ENCODE measurements at places on chromosomes 3 and 15.

- DNase-seq = no peak
These were observed 14.8 kb downstream of the TARS3 start for GRCh38 chr15:101709466-101709865.

- no peak for DNase-seq
These were observed 20.2 kb downstream of the USF3 start for GRCh38 chr3:113676261-113676660.

DNA sequence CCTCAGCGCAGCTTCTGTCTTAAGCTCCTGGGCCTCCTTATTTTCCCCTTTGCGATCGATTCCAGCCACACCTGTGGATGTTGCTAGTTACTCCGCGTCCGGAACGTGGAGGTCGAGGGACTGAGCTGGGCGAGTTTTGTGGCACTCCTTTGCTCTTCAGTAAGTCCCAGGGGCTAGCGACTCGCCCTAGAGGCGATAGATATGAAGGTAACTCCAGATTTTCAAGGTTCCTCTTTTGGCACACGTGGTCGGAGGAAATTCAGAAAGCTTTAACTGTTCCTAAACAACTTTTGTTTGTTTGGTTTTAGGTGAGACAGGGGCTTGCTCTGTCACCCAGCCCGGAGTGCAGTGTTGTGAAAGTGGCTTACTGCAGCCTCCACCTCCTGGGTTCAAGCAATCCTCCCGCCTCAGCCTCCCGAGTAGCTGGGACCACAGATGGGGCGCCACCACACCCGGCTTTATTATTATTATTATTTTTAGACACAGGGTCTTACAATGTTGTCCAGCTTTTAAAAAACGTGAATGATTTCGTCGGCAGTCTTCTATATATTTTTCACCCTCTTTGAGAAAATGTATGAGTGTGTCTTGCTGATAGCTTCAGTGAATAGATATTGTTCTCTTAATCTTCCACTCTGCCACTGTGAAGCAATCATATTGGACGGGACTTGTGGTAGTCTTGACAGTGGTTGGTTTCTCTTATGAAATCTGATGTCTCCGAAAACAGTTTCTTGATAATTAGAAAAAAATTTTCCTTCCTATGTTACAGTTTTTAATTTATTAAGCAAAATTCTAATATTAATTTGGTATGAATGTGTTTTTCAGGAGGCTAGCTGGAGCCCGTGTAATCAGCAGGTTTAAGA, 785 bp downstream of the MFSD1 start:
- DNase-seq = no peak

DNA sequence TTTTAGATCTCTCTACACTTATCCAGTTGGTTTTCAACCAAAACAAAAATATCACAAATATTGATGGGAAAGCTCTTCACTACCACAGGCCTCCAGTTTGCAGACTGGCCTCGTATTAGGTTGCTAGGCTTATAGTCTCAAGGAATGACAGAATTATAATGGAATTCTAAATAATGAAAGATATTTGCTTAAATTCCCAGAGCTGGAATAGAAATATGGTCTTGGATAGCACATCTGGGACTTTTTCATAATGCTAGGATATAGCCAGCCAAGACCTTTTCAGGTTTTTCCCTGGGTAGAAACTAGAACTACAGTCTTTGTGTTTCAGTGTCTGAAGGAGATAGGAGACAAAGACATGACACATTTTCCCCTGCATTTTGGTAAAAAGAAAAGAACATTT, 121.9 kb upstream of the STAC start:
- DNase-seq = no peak

- DNase-seq = no peak
These were observed 62.6 kb upstream of the PDZRN3 start for GRCh38 chr3:73687106-73688004.

DNA sequence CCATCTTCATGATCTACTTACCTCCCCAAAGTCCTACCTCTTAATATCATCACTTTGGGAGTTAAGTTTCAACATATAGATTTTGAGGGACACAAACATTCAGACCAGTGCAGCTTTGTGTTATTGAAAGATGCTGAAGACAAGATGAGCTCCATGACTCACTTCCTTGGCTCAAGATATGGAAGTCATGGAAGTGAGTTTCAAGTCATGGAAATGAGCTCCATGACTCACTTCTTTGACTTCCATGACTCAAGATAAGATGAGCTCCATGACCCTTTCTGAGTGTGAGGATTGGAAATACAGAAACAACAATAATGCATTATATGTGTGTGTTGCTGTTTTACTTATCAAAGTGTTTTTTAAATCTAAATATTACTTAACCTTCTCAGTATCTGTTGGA, 170.2 kb upstream of the TPRG1 start:
- no peak for DNase-seq
